ENCODE measurements at places on chromosomes 1 and 21.

GRCh38 chr1:206488466-206488865 lies 18.2 kb downstream of the IKBKE start:
- DNase-seq = no peak

GRCh38 chr1:212566522-212567479 lies 41.8 kb upstream of the ATF3 start:
- peak; percentile 23 for DNase-seq

DNA sequence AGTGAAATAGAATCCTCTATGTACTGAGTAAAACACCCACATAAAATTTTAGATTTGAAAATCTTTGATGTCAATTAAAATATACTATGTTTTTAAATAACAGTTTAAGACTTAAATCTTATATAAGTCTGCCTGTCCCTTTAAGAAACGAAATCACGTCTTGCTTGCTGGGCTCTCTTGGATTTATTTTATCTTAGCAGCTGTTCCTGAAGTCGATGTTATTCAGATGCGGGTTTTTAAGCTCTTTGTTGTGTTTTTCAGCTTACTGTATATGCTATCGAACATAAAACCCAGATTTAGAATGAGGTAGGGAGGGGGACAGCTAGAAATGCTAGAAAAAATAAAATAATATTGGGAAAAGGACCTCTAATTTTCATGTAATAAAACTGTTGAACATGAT lies 11.1 kb upstream of the SSX2IP start:
- no peak for DNase-seq

GRCh38 chr1:207579436-207579799 lies 65.5 kb upstream of the CR1L start:
- DNase-seq = peak; percentile 52

GRCh38 chr1:109773900-109774485 lies 10.3 kb upstream of the EPS8L3 start:
- DNase-seq = no peak

DNA sequence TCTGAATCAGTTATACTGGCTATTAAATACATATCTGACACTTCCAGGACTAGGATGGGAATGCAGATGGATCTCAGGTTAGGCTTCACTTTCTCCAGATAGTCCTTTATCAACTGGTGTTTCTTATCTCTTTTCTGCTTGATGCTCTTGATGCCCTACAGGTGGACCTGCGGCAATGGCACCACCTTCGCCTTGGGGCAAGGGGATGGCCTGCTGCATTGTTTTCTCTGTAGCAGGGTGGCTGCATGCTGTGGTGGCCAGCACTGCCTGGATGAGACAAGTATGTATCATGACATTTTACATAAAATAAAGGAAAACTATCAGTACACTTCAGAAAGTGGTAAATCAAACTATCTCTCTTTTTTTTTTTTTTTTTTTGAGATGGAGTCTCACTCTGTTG lies 217.7 kb upstream of the ZP4 start:
- DNase-seq = no peak

GRCh38 chr1:117681093-117681900 lies 75.4 kb downstream of the TENT5C start:
- DNase-seq = no peak

Measured in CD4-positive, alpha-beta T cell (primary cell).